ENCODE measurements at places on chromosomes 6 and 20.
A peak's percentile ranks its signal among the peaks of the same experiment; 100 is the strongest.

- no peak for DNase-seq
Observed at GRCh38 chr6:140812636-140813035, 1320.1 kb upstream of the GJE1 start.

DNA sequence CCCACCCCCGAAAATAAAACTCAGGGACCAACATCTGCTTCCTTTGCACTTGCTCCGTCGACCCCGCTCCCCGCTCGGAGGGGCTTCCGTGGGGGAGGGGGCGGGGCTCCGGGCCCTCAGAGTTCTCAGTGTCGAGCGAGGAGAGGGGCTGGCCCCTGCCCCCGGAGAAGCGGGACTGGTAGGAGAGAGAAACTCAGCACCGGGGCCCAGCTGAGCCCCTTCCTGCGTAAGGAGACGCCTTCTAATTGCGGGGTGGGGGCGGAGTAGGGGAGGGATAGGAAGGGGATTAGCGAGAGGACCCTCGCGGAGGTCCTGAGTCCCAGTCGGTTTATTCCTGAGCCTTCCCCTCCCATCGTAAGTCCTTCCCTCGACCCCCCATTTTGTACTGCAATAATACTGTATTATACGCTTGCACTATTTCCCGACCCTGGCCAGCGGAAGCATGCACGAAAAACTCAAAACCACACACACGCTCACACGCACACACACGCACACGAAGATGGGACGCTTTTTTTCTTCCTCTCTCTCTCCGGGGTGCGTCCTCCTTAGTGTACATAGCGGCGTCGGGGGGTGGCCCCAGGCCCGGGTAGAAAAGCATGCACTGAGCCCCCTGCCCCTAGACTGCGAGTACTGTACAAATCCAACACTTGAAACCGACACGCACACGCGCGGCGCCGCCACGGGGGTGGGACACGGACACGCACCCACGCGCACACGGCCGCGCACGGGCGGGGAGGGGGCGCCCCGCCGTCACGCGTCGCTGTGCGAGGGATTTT is 22.1 kb upstream of the SLC22A7 start:
- no peak for DNase-seq

DNA sequence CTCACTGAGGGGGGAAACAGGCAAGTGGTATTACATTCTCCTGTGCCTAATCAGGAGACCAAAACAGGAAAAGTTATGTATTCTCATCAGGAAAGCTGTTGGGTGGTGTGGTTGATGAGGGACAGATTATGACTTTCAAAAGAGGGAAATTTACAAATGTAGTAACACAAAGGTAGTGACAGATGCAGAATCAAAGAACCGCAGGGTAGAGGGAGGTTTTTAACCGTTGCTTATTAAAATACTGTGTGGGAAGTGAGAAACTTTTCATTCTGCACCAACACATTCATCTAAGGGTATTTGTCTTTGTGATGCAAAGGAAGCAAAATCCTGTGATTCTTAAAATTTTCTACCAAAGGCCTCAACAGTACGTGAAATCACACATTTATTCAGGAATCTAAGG is 288.2 kb upstream of the MAN1A1 start:
- DNase-seq = no peak

GRCh38 chr6:152292555-152292954 is 344.6 kb downstream of the SYNE1 start:
- no peak for DNase-seq

- peak; percentile 11 for DNase-seq
Observed at GRCh38 chr20:50982363-50982762, 23.7 kb downstream of the MOCS3 start.

GRCh38 chr20:13200767-13201500 is 20.1 kb upstream of the ISM1 start:
- DNase-seq = no peak

DNA sequence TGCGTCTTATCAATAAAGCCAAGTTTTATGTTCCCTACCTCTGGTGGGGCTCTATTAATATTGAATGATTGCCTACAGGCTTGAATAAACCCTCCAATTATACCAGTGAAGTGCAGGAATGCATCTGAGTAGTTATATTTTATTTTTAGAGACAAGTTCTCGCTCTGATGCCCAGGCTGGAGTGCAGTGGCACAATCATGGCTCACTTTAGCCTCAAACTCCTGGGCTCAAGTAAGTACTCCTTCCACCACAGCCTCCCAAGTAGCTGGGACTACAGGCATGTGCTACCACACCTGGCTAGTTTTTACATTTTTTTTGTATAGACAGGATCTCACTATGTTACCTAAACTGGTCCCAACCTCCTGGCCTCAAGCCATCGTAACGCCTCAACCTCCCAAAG is 26.1 kb upstream of the UBE2J1 start:
- no peak for DNase-seq

DNA sequence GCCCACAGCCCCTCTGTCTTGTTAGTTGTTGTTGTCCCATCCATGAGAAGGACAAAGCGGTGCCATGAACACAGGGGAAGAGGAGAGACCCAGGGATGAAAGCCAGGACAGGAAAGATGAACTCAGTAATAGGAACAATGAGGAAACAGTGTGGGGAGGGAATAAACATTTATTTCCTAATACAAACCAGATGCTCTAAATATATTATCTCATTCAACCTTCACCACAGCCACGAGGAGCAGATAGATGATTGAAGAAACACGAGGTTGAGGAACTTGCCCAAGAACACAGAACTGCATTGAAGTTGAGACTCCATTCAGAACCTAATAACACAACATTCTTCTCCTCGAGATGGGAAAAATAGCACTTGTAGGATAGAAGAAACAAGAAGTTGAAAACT is 53.0 kb upstream of the AIG1 start:
- no peak for DNase-seq

- DNase-seq = no peak
Observed at GRCh38 chr6:89067796-89068195, 12.8 kb upstream of the PNRC1 start.

DNA sequence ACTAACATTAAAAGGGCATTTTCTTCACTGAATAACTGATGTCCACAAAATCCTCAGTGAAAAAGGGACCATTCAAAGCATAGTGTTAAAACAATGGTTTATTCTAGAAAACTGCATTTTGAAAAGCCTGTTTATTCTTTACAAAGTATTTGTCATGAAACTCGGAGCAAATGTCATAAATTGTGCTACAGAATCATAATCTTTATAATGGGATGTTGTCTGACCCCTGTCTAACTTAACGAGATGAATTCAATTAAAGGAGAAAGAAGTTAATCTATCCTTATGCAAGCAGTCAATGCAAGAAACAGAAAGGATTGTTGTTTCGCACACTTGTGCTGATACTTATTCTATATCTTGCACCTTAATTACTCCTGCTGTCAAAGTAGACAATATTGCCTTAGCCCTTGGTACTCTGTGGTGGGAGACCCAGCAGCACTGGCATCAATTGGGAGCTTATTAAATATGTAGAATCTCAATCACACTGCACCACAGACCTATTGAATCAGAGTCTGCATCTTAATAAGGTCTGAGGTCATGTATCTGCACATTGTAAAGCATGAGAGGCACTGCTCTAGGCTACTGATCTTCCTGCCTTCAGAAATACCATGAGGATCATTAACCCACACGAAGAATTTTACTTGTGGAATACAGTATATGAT is 708.3 kb downstream of the HDGFL1 start:
- no peak for DNase-seq

- no peak for DNase-seq
Observed at GRCh38 chr6:149716181-149716963, 1.5 kb downstream of the LATS1 start.

- no peak for DNase-seq
Observed at GRCh38 chr6:138571585-138572166, 72.4 kb upstream of the NHSL1 start.

DNA sequence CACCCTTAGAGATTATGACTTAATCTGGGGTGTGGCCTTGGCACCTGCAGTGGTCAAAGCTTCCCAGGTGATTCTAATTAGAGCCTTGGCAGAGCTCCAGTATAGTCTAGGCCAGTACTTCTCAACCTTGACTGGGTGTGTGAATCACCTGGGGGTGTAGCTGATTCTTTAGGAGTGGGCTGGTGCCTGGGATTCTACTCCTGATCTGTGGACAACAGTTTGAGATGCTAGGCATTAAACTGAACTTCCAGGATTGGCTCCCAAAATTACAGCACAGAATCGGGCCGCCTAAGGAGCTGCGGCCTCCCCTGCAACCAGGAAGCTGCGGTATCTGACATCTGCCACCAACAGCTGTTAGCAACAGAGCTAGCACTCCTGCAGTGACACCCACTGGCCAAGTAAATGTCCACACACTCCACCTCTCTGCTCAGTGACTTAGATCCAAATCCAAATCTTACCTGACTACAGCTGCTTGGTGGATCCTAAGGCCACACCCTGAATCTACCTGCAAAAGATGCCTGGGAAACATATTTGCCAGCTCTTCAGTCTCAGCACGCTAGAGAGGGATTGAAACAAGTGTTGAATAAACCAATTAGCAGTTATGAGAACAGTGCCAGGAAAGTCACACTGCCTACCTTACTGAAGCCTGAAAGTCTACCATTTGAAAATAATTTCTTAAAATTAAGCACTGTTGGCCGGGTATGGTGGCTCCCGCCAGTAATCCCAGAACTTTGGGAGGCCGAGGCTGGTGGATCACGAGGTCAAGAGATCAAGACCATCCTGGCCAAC is 126.7 kb downstream of the UNC5CL start:
- DNase-seq = peak; percentile 82

DNA sequence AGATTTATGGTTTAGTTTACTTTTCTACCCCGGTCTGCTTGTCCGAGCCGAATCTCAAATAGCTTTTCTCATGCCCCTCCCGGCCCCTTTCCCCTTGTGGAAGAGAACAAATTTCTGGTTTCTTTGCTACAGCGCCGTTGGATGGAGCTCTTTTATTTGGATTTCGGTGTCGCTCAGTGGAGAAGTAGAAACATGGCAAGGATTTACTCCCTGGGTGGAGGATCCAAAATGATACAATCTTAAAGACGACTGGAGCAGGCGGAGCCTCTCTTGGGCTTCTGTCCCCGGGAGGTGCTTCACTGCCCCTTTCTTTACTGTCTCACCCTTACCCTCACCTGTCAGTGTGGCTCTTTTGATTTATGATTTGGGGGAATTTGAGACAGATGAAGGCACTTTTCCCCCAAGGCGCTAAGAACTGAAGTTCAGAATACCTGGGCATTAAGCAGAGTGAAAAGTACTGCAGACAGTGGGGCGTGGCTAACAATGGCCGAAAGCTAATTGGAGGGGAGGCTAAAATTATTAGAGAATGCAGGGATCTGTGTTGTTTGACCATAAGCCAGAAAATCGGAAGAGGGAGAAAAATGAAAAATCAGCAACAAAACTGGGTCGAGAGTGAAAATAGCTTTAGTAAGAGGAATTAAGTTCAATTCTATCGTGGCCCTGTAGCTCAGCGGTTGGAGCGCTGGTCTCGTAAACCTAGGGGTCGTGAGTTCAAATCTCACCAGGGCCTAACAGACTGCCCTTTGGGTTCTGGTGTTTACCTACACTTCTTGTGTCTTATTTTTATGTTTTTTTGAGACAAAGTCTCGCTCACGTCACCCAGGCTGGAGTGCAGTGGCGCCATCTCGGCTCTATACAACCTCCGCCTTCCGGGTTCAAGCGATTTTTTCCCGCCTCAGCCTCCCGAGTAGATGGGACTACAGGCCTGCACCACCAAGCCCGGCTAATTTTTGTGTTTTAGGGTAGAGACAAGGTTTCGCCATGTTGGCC is 145.1 kb upstream of the ZNF184 start:
- DNase-seq = no peak

DNA sequence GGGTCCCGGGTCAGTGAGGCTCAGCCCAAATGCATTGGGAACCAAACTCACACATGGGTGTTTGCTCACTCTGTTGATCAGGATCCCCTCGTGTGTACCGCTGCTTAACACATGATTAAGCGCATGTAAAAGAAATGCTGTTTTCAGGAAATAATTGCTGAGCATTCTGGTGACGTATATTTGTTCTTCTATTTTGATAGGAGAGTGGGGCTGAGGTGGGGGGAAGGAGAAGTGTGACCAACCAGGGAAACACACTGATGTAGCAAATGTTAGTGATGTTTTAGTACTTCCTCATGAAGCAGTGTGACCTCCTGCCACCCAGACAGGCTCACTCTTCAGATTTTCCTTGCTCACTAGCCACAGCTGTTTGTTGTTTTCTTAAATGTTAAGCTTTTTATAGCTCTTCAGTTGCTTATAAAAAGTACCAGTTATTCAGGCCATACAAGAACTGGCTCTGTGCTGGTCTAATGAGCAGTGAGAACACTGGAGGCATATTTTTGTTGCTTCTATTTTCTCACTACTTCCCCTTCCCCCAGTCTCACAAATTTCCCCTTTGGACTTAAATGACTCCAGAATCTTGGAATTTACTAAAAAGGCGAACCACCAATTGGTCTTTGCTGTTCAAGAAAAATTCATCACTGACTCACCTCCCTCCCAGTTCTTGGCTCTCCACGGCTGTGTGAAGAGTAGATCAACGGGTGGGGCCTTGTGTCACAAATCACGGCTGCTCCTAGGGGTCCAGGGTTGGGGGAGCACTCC is 79.2 kb upstream of the BACH2 start:
- peak; percentile 87 for DNase-seq

DNA sequence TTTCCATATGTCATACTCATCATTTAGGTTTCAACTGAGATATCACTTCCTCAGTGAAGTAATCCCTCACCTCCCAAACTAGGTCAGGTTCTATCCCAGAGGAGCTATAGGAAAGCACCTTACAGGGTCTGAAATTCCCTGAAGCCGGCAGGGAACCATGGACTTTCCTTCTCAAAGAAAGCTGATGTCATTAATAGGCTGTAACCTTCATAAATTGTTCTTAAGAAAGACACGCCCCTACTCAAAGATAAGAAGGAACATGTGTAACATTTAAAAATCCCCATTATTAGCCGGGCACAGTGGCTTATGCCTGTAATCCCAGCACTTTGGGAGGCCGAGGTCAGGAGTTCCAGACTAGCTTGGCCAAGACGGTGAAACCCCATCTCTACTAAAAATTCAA is 50.0 kb upstream of the RNGTT start:
- no peak for DNase-seq

GRCh38 chr6:25138233-25138933 is 140.8 kb upstream of the CARMIL1 start:
- peak; percentile 93 for DNase-seq

GRCh38 chr6:150090328-150090727 is 21.4 kb upstream of the ULBP3 start:
- no peak for DNase-seq

All from MV-4-11 (cell line).